Hippocampal formation (tissue), 2 donors: ENCODE measurements at places on chromosomes 2 and 18.

DNA sequence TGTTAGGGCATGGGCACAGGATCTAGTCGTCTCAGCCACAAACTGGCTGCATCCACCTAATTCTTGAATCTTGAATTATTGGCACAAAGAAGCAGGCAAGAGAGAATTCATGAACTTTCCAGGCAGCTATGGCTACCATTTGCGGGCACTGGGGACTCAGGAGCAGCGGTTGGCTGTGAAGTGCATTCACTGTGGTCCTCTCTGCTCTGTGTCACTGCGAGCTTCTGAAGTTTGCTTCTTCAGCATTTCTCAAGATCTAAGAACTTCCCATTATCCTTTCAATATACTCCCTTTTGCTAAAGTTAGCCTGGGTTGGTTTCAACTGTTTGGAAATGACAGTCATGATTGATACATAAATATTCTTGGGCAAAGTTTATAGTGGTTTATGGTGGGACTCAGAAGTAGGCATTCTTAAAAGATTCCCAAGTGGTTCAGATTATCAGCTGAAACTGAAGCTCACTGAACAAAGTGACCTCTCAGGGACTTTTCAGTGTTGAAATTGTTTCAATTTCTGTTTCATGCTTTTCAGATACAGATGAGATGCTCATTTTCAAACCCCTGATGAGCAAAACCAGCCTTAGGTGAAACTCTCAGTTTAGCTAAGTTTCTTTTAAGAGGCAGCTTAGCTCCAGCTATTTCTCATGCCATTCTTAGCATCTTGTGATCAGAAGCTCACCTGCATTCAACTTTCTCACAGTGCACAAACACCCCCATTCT, 1258.3 kb upstream of the GYPC start:
- no peak for DNase-seq

DNA sequence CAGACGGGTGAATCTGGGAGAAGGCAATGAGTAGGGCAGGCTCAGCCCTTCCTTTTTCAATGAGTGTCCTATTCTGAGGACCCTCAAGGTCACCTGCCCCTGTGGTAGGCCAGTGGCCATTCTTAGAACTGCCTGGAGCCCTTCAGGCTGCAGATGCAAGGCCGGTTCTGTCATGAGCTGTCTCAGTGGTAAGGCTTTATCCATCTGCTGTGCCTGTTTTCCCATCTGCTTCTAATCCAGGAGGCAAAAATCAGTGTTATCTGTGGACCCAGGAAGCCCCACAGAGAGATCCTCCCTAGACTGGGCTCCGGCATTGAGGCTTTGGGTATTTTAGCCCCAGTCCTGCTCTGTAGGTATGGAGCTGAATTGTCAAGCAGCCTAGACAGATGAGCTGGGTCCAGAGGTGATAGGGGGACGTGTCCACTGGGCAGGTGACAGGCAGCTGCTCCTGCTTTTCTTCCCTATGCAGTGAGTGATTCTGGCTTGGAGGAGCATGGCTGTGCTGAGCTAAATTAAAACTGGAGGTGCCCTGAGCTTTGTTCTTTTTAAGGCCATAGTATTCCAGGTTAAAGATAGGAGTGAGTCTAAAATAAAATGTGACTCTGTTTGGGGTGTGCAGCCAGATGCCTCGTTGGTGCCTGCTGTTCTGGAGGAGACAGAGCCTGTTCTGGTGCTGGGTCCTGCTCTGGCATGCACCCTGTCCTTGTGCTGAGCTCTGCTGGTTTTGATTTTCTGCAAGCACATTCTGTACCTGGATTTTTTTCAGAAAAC, 92.5 kb downstream of the FHOD3 start:
- no peak for DNase-seq

DNA sequence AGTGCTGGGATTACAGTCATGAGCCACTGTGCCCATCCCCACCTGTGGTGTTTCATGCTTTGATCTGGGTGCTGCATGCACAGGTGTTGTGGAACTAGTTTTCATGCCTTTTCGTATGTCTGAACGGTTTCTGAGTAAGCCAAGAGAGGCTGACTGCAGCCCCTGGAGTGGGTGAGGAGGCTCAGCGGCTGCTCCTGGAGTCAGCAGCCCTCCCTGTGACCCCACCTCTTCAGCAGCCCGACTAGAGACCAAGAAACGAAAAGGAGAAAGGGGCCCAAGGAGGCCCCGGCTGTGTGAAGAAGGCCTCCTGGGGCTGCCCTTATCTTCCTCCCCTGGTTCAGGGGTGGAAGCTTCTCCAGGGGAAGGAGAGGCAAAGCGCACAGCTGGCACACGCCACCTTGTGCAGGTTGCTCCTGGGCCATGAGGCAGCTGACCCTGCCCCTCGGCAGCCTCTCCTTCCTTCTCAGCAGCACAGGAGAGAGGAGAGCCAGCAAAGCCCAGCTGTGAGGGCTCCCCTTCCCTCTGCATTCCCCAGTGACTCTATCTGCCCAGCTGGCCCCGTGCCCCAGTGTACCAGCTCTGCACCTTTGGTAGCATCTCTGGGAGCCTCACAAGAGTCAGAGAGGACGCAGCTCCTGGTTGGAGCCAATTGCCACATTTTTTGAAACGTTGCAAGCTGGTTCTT, 182.5 kb upstream of the HS6ST1 start:
- no peak for DNase-seq

- no peak for DNase-seq
Measured at GRCh38 chr2:145119225-145119624, 599.3 kb upstream of the ZEB2 start.

DNA sequence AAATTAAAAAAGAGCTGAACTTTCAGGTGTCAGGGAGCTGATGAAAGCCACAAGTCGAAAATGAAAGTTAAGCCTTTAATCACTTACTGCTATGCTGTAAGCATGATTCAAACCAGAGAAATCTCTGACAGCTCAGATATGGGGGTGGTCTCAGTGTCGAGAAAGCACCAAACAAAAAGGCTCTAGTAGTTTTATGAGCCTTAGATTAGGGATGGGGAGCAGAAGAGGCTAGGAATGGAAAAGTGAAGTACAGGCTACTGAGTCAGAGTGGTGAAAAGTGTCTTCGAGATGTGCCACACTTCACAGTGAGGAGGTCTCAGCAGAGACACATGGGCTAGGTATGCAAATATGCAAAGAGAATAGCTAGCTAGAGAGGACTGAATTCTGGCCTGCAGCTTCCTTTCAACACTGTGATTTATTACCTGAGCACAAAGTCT, 482.2 kb downstream of the SPAG16 start:
- DNase-seq = no peak

DNA sequence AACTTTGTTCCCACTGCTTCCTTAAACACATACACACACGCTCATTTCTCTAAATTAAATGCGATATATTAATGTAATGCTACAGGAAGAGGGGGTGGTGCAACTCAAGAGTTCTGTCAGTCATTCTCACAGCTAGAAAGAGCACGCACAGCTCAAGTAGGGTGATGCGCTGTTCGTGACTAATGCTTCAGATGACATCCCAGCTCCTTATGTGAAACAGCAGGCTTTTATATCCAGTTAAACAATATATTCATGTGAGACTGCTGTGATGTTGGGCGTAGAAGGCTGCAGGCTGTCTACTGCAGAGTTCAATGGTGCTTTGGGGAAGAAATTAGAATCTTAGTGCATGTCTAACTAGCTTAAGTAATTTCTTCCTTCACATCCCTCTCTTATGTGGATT, 912.6 kb upstream of the FSHR start:
- DNase-seq = no peak

GRCh38 chr2:195639959-195640358, 17.1 kb upstream of the SLC39A10 start:
- no peak for DNase-seq

GRCh38 chr18:45412577-45412976, 202.7 kb upstream of the SLC14A2 start:
- DNase-seq = no peak

DNA sequence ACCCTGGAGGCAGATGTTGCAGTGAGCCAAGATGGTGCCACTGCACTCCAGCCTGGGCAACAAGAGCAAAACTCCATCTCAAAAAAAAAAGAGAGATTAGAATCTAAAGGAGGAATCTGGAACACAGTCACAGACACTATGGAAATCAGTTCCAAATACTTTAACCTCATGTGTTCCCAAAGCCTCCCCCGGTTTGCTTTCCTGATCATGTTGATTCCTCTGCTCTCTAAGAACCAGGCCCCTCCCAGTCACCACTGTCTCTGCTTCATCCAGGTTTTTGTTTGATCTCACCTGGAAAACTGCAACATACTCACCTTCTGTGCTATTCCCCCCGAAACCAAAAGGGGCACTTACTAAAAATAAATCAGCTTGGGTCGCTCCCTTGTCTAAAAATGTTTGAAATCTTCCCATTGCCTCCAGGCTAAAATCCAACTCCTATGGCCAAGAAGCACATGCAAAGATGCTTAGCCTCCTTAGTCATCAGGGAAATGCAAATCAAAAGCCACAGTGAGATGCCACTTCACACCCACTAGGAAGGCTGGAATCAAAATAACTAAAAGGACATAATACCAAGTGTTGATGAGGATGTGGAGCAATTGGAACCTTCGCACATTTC, 6.2 kb upstream of the NEU2 start:
- no peak for DNase-seq

DNA sequence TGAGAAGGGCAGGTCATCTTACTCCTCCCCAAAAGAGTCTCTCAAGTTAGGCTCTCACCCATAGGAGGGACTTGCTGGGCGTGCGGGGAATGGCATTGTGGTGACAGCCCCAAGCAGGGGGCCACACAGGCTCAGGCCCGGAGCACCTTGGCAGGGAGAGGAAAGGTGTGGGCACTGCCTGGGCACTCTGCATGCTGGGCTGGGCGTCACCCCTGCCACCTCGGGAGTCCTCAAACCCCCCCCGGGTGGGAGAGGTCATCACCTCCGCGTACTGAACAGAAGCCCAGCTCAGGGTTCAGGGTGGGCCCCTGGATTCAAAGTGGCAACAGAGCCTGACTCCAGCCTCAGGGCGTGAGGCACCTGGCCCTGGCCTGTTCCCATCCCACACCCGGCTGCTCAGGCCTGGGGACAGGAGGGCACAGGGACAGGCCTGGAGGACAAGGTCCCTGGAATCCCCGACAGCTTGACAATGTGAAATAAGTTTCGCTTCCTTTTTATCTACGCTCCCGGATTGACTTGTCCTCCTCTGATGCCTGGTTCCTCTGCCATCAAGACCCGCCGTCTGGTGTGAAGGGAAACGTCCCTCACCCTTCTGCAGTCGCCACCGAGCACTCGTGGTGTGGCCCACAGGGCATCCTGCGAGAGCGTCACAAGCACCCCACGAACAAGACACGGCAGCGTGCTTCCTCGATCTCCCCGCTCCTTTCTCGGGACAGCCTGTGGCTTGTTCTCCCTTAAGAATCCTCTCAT, 97.8 kb downstream of the HDAC4 start:
- DNase-seq = no peak

DNA sequence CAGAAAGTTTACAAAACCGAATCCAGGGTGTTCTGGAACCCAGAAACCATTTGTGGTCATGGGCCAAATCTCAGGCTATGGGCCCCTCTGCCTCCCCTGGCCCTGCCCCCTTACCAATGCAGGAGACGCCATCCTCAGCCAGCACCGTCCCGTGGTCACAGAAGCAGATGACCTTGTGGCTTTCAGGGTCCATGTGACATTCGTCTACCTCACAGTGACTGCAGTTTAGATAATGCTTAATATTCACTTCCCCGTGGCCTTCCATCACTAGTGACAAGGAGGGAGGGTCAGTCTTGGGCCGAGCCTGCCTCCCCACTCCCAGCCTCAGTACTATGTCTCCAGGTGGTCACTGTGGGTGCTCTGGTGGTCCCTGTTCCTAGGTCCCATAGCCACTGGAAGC, 111.6 kb downstream of the CLIP4 start:
- no peak for DNase-seq

GRCh38 chr2:222671259-222672067, at the start of gene MOGAT1:
MOGAT1 (plus strand) TSS chr2:222671658; CDS start chr2:222671786, 128 bp downstream.
- peak; percentile 33 for DNase-seq

GRCh38 chr2:181574321-181574720, 82.6 kb downstream of the CERKL start:
- no peak for DNase-seq

- no peak for DNase-seq
Measured at GRCh38 chr18:41818381-41819355, 136.4 kb upstream of the PIK3C3 start.

DNA sequence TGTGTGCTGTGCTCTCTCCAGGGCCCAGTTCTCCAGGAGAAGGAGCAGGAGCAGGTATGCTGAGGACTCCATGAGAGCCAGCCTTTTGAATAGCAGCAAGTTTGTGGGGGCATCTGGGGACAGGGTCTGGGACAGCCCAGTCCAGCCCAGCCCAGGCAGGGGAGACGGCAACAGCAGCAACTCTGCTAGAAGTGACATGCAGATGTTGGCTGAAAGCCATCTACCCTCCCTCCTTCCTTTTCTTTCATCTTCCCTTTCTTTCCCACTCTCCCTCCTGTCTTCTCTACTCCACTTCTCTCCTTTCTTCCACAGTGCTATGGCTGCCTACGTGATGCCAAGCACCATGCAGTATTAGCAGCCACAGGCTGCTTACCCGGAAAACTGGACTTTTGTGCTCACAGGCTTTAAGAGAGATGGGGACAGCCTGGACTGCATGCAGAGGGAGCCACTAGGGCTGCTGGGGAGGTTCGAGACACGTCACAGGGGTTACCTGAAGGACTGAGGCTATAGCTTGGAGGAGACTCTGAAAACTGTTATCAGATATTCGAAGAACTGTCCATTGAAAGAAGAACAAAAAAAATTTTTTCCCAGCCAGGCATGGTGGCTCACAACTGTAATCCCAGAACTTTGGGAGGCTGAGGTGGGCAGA, 23.8 kb upstream of the YWHAQ start:
- peak; percentile 8 for DNase-seq

GRCh38 chr2:214547931-214548330, 137.1 kb downstream of the VWC2L start:
- DNase-seq = no peak

DNA sequence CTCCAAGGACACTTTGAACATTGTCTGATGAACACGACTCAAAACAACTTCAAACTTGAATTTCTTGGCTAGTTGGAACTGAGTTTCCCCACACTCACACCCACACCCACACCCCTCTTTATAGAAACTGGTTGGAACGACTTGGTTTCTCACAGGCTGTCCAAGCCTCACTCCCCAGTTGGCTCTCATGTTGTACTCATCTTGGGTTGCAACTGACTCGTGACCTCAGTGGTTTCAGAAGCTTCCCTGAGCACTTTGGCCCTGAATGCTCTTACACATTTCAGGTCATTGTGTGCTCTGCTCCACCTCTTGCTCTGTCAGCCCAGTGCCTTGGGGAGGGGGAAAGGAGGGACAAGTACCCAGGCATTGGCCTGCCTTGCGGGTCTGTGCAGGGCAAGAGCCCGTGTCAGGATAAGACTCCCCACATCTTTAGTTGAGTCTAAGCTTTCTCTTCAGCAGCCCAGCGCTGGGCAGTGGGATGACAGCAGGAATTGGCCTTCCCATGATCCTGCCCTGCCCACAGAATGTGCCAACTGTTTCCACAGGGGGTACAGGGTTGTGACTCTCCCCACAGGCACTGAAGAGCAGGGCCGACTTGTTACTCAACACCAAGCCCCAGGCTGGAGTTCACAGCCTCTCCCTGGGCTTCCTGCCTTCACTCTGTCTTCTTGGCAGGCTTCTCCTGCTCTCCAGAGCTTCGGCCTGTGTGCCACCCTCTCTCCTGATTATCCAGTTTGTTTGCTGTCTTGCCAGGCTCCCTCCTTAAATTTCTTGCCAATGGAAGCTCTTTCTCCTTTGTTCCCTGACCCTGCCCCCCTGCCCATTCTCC, 104.6 kb downstream of the RTN4 start:
- DNase-seq = peak; percentile 68
